T-helper 17 cell (primary cell): ENCODE measurements at places on chromosomes 16 and 17.
A peak's percentile ranks its signal among the peaks of the same experiment; 100 is the strongest.

GRCh38 chr16:70529051-70529777, 5.6 kb downstream of the SF3B3 start:
- DNase-seq = no peak

GRCh38 chr17:40727447-40728231, 24.1 kb upstream of the KRT24 start:
- DNase-seq = no peak

GRCh38 chr17:55965051-55965450, 188.2 kb upstream of the ANKFN1 start:
- DNase-seq = no peak

- DNase-seq = no peak
Measured at GRCh38 chr16:85974428-85975375, 75.7 kb downstream of the IRF8 start.

- DNase-seq = no peak
Measured at GRCh38 chr16:69407702-69408323, 16.6 kb upstream of the CYB5B start.

- no peak for DNase-seq
Measured at GRCh38 chr17:69501591-69502468, 87.3 kb downstream of the MAP2K6 start.

- DNase-seq = no peak
Measured at GRCh38 chr16:69182730-69183416, 4.1 kb upstream of the SNTB2 start.

DNA sequence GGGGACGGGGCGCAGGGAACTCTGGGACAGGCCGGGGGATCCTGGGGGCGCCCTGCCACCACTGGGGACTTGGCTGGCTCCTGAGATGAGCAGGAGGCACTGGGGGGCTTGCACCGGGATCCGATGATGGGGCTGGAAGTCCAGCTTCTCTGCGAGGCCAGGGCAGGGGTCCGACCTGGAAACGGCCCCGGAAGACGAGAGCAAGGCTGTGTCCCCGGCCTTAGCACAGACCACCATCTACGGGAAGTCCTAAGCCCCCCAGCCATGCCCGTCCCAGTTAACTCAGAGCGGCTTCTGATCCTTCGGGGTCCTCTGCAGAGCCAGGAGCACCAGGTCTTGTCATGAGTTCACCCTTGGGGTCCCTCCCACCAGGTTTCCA, 573 bp downstream of the CDT1 start:
- DNase-seq = no peak

DNA sequence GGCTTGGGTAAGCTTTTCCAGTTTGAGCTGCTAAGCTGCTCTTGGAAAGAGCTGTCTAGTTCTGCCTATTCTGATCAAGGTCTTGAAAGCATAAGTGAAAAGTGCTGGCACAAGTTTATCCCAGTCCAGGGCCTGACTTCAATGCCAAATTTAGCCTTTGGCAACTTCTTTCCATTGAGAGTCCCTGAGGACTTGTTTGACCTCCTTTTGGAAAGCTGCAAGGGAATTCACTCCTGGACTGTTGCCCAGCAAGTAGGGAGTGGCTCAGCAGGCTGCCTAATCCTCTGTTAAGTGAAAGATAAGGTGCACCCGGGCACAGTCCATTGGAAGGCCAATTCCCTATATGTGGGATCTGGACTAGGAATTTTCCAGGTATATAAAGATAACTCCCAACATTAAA, 16.0 kb upstream of the TANC2 start:
- no peak for DNase-seq

- DNase-seq = no peak
Measured at GRCh38 chr16:17276610-17277009, 194.2 kb downstream of the XYLT1 start.

DNA sequence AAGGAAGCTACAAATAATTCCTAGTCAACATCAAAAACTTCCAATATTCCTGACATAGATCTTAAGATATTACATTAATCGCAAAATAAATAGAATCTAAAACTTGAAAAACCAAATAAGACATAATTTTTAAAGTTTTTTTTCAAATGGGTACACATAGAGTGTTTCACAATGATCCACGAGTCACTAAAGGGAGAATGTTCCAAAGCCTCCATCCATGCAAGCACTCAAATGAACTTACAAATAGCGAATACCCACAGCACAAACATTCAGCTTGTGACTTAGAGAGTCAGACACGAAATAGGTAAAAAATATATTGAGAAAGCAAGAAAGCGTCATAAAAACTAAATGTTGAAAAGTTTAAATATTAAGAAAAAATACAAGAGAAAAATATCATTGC, 65.7 kb downstream of the CEP112 start:
- no peak for DNase-seq

DNA sequence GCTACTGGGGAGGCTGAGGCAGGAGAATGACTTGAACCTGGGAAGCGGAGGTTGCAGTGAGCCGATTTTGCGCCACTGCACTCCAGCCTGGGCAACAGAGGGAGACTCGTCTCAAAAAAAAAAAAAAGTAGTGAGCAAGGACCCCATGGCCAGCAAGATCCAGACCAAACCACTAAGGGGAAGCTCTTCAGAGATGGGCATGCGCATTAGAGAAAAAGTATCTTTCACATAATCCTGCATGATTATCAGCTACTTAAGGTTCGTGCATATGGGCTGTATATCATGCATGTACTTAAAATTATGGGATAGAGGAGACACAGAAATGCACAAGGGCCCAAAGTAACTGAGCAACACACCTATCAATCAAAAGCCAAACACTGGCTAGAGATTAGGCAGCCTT, 10.7 kb upstream of the CCL22 start:
- no peak for DNase-seq

GRCh38 chr16:10178080-10178479, 4.1 kb downstream of the GRIN2A start:
- no peak for DNase-seq

DNA sequence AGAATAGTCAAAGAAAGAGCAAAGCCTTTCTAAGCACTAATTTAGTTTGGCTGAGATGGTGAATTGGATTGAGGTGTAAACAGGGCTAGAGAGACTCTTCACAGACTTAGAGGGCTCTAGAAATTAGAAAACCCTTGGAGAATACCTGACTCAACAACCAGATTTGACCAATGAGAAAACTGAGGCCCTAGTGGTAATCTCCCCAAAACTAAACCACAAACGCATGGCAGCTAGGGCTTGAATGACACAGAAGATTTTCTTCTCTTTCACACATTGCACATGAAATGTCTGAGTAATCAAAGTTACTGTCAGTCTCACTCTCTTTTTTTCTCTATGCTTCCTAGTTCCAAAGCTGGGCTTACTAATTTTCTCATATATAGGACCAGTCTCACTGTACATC, 314.5 kb upstream of the KCNJ16 start:
- no peak for DNase-seq

- peak; percentile 30 for DNase-seq
Measured at GRCh38 chr17:67689534-67690177, 28.1 kb upstream of the NOL11 start.

DNA sequence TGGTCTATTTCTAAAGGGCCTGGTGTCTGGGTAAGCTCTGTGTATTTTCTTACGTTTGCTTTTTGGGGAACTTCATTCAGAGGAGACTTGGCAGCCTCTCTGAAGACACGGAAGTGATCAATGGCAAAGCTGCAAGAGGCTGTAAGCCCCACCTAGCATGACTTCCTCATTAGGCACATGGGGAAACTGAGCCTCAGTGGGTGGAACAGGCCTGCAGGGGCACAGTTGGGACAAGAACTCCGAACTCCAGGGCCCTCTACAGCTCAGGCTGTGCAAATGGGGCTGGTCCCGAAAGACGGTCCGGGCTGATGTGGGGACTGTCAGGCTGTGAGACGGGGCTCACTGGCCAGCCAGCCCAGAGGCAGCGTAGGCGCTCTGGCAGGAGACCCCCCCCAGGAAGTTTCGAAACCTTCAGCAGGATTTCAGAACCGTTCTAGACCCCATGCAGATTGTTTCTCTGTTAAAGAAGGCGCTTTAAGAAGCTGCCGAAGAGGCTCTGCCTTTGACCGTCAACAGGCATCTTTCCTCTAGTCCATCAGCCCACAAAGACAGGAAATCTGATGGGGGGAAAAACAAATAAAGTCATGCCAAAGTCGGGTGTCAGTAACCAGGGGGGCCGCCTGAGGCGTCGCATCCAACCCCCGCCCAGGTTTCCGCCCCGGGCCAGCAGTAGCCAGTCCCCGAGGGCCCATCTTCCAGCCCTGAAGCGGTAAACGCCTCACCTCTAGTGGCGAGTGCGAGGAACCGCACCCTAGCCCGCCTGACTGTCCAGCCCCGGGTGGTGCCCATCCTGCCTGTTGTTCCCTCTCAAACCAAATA, 79.8 kb upstream of the TBC1D3K start:
- no peak for DNase-seq

GRCh38 chr16:66269617-66270332, 96.7 kb upstream of the CDH5 start:
- DNase-seq = no peak

GRCh38 chr17:20074489-20074888, 65.3 kb downstream of the SPECC1 start:
- no peak for DNase-seq

DNA sequence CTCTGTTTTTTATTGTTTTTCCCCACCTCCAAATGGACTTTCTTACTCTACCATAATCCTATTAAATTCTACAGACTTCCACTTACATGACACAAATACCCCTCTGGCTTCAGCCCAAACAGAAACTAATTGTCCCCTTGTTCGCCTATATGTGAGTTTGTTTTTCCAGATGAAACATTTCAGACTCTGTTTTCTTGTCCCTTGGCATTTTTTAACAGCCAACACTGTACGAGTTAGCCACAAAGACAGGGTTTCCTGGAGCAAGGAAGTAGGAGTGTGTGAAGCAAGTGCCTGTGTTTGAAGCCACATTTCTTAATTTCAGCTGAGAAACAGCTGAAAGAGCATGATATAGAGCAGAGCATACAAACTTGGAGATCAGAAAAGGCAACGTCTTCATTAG, 382.2 kb upstream of the CDH5 start:
- DNase-seq = no peak

GRCh38 chr16:57185446-57185944, 344 bp downstream of the PSME3IP1 start:
- DNase-seq = peak; percentile 22

- DNase-seq = no peak
Measured at GRCh38 chr17:33116021-33116551, 124.4 kb downstream of the SPACA3 start.

DNA sequence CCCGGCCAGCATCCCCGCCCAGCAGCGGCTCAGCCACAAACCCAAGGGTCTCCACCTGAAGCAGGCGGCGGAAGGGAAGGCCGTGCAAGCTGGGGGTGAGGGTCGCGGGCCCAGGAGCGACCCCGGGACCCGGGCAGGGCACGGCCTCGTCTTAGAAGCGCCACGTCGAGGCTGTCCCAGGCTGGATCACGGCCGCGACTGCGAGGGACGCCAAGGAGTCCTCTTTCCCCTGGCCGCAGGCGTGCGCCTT, 538 bp upstream of the CCNF start:
- no peak for DNase-seq

DNA sequence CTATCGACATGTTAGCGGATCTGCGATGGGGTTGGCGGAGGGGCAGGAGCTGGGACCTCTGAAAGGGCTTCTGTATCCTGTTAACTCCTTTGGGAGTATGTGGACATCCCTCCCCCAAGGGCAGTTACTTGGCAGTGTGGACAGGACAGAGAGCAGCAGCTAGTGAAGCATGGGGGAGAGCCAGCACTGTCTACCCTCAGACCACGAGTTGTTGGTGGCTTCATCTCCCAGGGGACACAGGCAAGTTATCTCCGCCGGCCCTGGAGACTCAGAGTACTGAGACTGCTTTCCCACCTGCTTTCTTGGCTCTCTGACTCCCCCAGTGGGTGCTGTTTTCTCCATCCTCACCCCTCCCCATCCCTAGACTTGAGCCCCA, 5.3 kb upstream of the GFAP start:
- DNase-seq = no peak

- no peak for DNase-seq
Measured at GRCh38 chr17:31394544-31394943, 3.1 kb downstream of the RAB11FIP4 start.

GRCh38 chr17:73304971-73305812, 6.6 kb downstream of the CDC42EP4 start:
- DNase-seq = no peak

- no peak for DNase-seq
Measured at GRCh38 chr17:5789528-5789927, 205.2 kb upstream of the NLRP1 start.

DNA sequence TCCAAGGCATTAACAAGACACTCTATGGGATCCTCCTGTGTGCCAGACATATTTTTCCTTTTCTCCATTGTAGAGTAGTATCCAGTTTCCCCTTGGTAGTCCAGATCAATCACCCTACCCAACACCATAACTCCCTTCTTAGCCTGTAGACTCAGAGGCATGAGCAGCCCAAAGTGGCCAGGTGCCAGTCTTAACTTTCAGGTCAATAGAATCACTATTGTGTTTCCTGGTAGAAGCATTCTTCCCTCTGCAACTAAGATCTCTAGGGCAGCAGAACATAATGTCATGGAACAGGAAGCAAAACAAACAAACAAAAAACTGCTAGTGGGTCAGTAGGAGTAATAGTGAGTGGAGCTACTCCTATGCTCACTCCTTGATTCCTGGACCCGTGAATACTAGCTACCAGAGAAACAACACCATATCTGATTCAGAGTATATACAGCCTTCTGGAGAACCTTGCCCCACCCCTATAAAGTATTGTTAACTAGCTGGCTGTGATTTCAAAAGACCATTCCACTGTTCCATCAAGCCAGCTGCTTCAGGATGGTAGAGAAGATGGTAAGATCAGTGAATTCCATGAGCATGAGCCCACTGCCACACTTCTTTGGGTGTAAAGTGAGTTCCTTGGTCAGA, 11.2 kb upstream of the CLEC19A start:
- DNase-seq = no peak

- DNase-seq = no peak
Measured at GRCh38 chr17:11493936-11494335, 104.3 kb upstream of the DNAH9 start.

GRCh38 chr17:64418506-64419339, 28.1 kb upstream of the PECAM1 start:
- DNase-seq = no peak

- DNase-seq = no peak
Measured at GRCh38 chr16:50407351-50407750, 38.6 kb upstream of the BRD7 start.

DNA sequence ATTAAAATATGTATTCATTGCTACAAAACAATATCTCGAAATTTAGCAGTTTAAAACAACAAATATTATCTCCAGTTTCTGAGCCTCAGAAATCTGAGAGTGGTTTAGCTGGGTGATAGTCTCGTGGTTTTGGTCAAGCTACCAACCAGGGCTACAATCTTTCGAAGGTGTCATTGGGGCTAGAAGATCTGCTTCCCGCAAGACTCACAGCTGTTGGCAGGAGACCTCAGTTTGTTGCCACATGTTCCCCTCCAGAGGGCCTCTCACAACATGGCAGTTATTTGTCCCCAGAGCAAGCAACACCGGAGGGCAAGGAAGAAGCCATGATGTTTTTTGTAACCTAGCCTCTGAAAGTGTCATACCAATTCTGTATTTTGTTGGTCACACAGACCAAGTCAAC, 12.0 kb upstream of the BCAS3 start:
- DNase-seq = no peak
